Thyroid gland (tissue), 4 donors: ENCODE measurements at places on chromosomes 16 and 17. TPM values are rescaled to one million over a fixed set of nuclear protein-coding genes. Genes with fewer than 3 reads are reported as not detected.

GRCh38 chr16:2364638-2365210, 24.2 kb upstream of the ABCA3 start:
- H3K27ac ChIP-seq, result no peak overlapping the region
- H3K4me1 ChIP-seq, result no peaks in the 10 kb centered on the region

- no peak for DNase-seq
- H3K36me3 ChIP-seq, result no peaks in the 10 kb centered on the region
- H3K4me3 ChIP-seq, result no peak overlapping the region
- no peaks in the 10 kb centered on the region for H3K27me3 ChIP-seq
- H3K4me1 ChIP-seq, result no peaks in the 10 kb centered on the region
- H3K27ac ChIP-seq, result no peak overlapping the region
These were observed 8.3 kb downstream of the CD300H start for GRCh38 chr17:74558882-74559519.

- H3K4me1 ChIP-seq, result peaks cover 28% of the 10 kb centered on the region
- no peak overlapping the region for H3K27ac ChIP-seq
- DNase-seq, result no peak
These were observed 5.4 kb downstream of the ABCC1 start for GRCh38 chr16:15954814-15955151.

Gene RAB26
- total RNA-seq, result 0.40 TPM

DNA sequence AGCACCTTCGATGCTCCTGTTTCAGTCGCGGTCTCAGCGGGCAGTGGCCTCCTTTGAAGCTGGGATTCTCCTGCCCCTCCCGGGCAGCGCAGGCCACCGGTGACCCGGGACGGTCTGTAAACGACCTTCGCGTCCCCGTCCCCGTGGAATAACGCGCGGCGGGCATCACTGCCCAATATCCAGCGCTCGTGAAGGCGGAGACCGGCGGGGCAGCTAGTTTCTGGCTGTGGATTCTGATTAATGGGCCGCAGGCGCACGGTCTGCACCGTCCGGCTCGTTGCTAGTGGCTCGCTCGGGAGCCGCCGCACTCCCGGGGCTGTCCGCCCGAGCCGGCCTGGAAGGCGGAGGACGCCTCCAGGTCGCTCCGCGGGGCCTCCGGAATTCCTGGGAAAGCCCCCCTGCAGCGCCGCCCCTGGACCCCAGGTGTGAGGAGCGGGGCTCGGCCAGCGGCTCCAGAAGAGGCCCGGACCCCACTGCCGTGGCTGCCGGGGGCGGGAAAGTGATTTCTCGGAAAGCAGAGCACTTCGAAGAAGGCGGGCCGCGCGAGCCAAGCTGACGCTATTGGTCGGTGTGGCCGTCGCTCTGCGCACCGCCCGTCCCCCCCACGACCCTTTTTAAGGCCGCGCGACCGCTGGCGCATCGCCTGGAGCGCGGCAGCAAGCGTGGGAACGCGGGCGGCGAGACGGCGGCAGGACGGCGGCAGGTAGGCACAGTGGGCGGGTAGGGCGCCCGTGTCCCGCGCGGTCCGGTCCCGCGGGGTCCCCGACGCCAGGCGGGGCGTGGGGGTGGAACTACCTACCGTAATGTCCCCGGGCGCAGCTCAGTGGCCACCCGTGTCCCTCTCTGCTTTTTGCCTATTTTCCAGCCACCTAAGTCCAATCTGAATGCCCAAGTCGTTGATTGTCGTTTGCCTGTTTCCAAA, at the start of gene IRF8:
Gene IRF8 (plus strand): TSS at position 642 of the 922 bp plus-strand sequence. CDS start 3,854 bp downstream, outside the sequence.
- H3K36me3 ChIP-seq, result no peaks in the 10 kb centered on the region
- peak; percentile 73 for DNase-seq
- peak within 1 kb of the TSS; percentile 51 for H3K27ac ChIP-seq
- H3K4me1 ChIP-seq, result peaks cover 5% of the 10 kb centered on the region
- H3K4me3 ChIP-seq, result peak within 1 kb of the TSS; percentile 56

Gene BCAS3
- 60.5 TPM for total RNA-seq
